C1 segment of cervical spinal cord (tissue), 14 donors: ENCODE measurements at places on chromosomes 1 and 21.

- DNase-seq, result no peak
Observed at GRCh38 chr1:230926182-230926581, 52.5 kb downstream of the TTC13 start.

DNA sequence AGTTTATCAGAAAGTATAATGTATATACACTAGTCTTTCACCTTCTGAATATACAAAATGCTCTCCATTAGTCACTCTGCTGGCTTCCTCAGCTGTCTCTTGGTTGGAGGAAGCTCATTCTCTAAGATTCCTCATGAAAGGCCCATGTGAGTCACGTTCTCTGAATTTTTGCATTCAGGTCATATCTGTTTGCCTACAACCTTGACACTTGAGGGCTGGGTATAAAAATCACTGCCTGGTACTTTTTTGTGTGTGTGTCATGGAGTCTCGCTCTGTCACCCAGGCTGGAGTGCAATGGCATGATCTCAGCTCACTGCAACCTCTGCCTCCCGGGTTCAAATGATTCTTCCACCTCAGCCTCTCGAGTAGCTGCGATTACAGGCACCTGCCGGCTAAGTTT, 2.8 kb upstream of the GALNT2 start:
- no peak for DNase-seq

GRCh38 chr1:20530306-20530705, 22.1 kb upstream of the FAM43B start:
- no peak for DNase-seq

- DNase-seq, result no peak
Observed at GRCh38 chr1:235078480-235079381, 49.9 kb downstream of the TOMM20 start.

DNA sequence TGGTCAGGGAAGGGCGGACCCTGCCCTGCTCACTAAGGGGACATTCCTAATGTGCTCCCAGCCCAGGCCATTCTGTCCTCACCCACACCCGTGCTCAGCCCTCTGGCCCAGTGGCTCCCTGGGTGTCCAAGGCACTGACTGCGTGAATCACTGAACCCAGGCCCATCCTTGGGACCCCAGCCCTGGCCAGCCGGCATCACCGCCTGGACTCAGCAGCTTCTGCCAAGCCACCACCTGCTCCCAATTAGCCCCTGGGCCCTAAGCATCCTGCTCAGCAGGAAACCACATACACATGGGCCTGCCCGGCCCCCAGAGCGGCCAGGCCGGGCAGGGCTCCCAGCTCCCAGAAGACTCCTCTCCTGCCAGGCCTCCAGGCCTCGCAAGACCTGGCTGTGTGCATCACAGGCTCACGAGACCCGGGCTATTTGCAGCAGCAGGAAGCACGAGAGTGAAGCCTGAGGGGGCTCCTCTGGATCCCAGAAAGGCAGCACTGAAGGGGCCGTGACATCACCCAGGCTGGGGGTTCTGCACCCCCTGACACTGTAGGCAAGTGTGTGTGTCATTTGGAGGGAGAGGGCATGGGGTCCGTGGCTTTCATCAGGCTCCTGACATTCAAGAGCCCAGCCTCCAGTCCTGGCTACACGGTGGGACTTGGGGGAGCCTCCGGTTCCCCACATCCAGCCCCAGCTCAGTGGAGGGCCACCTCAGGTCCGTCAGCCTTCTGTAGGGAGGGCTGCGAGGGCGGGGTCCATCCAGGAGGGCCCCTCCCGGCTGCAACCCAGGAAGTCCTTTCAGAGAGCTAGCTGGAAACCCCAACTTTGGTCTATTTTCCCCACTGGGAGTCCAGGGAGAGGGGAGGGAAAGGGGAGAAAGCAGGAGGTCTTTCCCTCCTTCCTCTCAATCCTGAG, 1.6 kb downstream of the MFAP2 start:
- no peak for DNase-seq

DNA sequence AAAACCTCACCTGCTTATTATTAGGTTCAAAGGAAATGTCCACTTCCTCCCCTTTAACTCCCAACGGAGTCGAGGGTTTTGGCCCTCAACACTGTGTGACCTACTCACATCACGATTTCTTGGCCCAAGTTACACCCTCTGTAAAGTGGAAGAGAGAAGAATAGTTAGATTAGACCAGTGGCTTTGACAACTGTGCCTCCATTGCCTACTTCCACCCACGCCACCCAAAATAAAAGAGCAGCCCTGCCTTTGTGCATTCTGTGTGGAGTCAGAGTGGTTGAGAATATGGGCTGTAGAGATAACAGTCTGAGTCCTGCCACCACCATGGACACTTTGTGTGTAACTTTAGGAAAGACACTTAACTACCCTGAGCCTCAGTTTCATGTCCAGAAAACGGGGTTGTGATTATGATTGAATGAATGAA, 4.1 kb upstream of the HDGF start:
- no peak for DNase-seq

- DNase-seq, result no peak
Observed at GRCh38 chr1:23963617-23964234, 4.1 kb downstream of the PNRC2 start.

- no peak for DNase-seq
Observed at GRCh38 chr1:176858433-176858916, 306.0 kb downstream of the ASTN1 start.

DNA sequence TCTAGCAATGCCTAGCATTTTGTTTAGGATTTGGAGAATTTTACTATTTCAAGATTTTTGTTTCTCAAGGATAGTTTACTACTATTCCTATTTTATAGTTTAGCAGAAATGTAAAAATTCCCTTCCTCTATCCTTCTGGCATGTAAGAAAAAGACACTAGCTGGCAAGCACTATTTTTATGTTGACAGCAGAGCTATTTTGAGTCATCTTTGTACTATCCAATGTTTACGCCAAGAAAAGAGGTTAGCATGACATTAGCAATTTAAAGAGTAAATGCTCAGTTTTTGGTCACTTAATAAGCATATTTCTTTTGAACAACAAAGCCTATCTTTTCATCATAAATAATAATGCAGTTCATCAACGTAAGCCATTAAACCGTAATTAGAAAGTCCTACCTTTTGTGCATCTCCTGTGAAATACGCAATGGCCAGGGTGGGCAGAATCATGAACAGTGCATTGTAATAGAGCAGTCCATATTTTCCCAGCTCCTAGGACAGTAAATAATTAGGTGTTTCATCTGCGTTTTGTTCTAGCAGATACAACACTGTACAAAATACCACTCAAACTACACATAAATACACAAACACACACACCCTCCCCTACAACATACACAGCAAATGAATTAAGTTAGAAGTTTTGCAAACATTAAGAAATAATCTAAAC, 12.0 kb downstream of the SLC35D1 start:
- no peak for DNase-seq

DNA sequence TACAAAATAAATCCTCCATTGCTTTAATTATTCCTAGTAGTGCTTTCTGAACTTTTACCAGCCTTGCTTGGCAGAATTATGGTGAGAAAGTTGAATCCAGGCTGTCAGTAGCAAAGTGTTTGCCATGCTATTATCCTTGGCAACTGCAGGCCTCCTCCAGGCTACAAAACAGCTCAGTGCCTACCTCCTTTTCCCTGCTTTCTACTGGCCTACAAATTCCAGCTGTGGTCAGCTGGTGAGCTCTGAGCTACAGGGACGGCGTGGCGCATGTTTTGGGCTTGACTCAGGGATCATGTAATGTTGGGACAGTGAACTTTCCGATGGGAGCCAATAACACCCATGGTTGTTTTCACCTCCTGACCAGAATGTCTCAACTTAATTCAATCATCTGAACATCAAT, 456.1 kb upstream of the ADAMTS5 start:
- no peak for DNase-seq

DNA sequence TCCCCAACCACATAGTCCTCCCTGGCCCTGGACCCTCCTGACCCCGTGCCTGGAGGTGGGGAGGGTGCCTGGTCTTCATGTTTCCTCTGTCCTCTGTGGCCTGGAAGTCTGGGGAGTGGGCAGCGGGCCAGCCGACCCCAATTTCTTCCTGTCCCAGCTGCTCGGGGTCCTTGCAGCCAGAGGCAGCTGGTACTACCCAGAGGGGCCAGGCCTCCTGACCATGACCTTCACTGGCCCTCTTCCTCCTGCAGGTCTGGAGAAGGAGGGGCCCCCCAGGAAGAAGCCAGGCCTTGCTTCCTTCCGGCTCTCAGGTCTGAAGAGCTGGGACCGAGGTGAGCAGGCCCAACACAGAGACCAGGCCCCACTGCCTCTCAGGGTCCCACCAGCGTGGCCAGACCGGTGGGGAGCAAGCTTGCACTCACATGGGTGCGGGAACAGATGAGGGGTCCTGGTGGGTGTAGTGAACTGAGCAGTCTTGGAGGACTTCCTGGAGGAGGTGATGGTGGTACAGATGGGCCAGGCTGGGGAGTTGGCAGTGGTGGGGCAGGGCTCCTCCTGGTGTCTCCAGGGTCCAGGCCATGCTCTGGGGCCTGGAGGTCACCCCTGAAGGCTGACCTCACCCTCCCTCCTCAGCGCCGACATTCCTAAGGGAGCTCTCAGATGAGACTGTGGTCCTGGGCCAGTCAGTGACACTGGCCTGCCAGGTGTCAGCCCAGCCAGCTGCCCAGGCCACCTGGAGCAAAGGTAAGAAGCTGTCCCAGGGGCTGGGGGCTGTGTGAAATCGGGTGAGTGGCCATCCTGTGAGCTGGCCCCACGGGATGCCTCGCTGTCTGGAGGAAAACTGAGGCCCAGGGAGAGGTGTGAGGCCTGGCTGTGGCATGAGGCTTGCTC, 32.7 kb downstream of the TRIM11 start:
- DNase-seq, result no peak

GRCh38 chr1:6092211-6092610, 46.5 kb downstream of the KCNAB2 start:
- no peak for DNase-seq

GRCh38 chr1:168099337-168099801, 37.4 kb downstream of the GPR161 start:
- no peak for DNase-seq

DNA sequence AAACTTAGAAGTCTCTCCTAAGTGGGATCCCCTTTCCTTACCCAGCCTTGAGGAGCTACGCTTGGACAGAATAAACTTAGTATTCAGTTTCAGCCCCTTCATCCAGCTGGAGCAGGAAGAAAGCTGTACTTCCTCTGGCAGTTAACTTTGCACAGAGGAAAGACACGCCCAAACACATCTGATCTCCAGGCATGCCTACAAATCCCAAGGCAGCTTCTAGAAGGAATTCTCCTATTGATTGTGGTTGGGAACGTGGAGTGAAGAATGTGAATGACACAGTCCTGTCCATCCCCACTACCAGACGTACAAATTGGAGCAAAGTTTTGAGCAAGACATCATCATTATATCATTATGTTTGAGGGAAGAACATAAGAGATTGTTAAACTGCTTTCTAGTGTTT, 6.6 kb upstream of the AK4 start:
- DNase-seq, result no peak

DNA sequence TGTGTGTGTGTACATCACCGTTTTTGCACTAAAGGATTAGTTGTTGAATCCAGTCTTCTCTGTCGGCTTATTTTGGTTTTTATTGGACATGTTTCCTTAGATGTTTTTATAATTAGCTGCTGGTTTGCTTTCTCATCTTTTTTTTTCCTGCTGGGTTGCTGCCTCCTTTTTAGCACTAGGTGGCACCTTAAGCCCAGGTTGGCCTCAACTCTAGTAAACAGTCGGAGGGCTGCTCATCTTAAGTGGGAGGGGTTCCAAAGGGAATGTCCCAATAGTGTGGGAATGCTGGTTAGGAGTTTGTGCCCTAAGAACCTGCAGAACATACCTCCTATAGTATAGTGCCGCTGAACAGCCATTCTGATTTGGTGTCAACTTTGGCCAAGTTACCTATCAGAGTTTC, 570.1 kb upstream of the CXADR start:
- DNase-seq, result no peak

DNA sequence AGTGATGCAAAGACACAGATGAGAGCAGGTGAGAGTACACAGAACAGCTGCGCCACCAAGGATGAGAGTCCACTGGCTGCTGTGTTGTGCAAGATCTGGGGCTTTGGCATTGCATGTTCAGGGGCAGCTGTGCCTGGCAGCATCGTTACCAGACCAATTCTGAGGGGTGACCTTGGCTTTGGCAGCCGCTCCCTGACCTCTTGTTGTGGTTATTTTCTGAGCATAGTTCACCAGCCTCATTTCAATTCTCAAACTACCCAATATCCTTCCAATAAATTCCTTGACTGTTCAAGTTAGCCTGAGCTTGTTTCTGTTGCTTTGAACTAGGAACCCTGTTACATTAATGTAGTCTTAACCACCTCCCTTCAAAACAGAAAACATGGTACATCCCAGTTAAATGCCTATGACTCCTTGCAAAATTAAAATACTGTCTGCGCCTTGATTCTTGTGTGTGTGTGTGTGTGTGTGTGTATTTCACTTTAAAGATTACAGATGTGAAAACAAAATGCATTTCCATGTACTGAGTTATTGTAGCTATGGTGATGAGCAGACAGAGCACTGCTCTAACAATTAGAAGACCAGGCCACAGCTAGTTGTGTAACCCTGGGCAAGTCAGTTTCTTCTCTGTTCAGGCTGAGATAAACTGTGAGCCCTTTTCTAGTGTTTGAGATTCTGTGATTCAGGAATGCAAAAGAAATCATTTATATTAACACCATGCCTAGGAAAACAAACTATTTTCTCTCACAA, 106.3 kb upstream of the GUCA2B start:
- no peak for DNase-seq

DNA sequence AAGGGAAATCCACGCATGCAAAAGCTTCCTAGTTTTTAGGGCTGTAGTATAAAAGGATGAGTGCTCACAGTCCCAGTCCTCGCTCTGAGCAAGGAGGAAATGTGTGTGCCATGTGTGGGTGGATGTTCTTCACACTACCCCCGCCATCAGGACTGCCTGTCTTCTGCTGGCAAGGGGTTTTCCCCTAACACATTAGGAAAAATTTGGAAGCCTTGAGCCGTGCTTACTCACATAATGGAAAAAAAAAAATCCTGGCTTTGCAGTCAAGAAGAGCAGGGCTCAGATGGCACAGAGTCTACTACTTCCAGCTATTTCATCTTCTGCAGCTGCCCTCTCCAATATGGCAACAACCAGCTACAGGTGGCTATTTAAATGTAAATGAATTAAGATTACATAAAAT, 363.1 kb downstream of the PLPP3 start:
- DNase-seq, result no peak

GRCh38 chr1:100950337-100950736, 54.4 kb downstream of the SLC30A7 start:
- no peak for DNase-seq

- DNase-seq, result no peak
Observed at GRCh38 chr1:157691285-157691920, 9.2 kb downstream of the FCRL3 start.

GRCh38 chr1:53024117-53024516, 37.9 kb upstream of the PODN start:
- DNase-seq, result no peak

- DNase-seq, result no peak
Observed at GRCh38 chr1:224767676-224768075, 151.6 kb downstream of the CNIH3 start.

DNA sequence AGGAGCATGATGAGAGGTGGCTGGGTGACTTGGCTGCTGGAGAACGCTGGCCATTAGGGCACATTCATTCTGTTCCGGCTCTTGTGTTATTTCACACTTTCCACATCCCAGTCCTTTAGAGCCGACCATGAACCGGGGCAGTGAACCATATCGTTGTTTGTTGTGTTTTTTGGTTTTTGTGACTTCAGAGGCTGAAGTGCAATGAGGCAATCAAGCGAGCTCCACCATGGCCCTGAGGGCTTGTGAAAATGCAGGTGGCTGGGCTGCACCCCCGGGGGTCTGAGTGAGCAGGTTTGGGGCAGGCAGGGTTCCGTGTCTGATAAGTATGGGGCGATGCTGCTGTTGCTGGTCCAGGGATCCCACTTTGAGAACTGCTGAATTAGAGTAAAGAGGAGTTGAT, 23.7 kb downstream of the ABCG1 start:
- no peak for DNase-seq

GRCh38 chr1:37073854-37074379, 39.6 kb upstream of the GRIK3 start:
- DNase-seq, result no peak
